Panc1 (cell line): ENCODE measurements at places on chromosomes 5 and 9.

GRCh38 chr9:84045481-84046097 is 65.0 kb downstream of the RMI1 start:
- DNase-seq, result no peak
- no peaks in the 10 kb centered on the region for H3K27me3 ChIP-seq
- no peak overlapping the region for H3K27ac ChIP-seq
- H3K4me1 ChIP-seq, result no peaks in the 10 kb centered on the region
- no peaks in the 10 kb centered on the region for H3K36me3 ChIP-seq

GRCh38 chr5:122697191-122697590 is 77.7 kb upstream of the SNX2 start:
- H3K36me3 ChIP-seq, result no peaks in the 10 kb centered on the region
- no peak overlapping the region for H3K27ac ChIP-seq

GRCh38 chr5:61330341-61330844 is 1.7 kb upstream of the ZSWIM6 start:
- H3K4me3 ChIP-seq, result peak overlapping the region; percentile 76
- DNase-seq, result no peak
- no peaks in the 10 kb centered on the region; the same call in 1 of the 2 replicates for H3K36me3 ChIP-seq
- peak overlapping the region; percentile 63 for H3K27ac ChIP-seq
- peaks cover 14% of the 10 kb centered on the region for H3K4me1 ChIP-seq

GRCh38 chr9:25254051-25254450 is 424.2 kb downstream of the TUSC1 start:
- no peaks in the 10 kb centered on the region for H3K27me3 ChIP-seq
- H3K27ac ChIP-seq, result no peak overlapping the region
- DNase-seq, result no peak
- no peaks in the 10 kb centered on the region for H3K4me1 ChIP-seq
- no peak overlapping the region for H3K4me3 ChIP-seq
- H3K36me3 ChIP-seq, result no peaks in the 10 kb centered on the region

GRCh38 chr5:31415009-31415923 is 116.6 kb downstream of the DROSHA start:
- no peaks in the 10 kb centered on the region for H3K4me1 ChIP-seq
- peaks cover 7% of the 10 kb centered on the region; the same call in 1 of the 2 replicates for H3K36me3 ChIP-seq
- DNase-seq, result no peak
- H3K4me3 ChIP-seq, result no peak overlapping the region

GRCh38 chr5:150486402-150487198 is 21.3 kb upstream of the NDST1 start:
- no peaks in the 10 kb centered on the region for H3K27me3 ChIP-seq
- H3K27ac ChIP-seq, result peak overlapping the region; percentile 95

- H3K27me3 ChIP-seq, result no peaks in the 10 kb centered on the region
- no peak overlapping the region for H3K4me3 ChIP-seq
- no peaks in the 10 kb centered on the region for H3K36me3 ChIP-seq
Measured at GRCh38 chr9:98247831-98248657, 7.4 kb downstream of the TBC1D2 start.

GRCh38 chr5:9765419-9766140 is 135.4 kb upstream of the TAS2R1 start:
- no peak overlapping the region for H3K27ac ChIP-seq
- no peak for DNase-seq
- no peaks in the 10 kb centered on the region for H3K4me1 ChIP-seq
- H3K36me3 ChIP-seq, result no peaks in the 10 kb centered on the region
- H3K4me3 ChIP-seq, result no peak overlapping the region

DNA sequence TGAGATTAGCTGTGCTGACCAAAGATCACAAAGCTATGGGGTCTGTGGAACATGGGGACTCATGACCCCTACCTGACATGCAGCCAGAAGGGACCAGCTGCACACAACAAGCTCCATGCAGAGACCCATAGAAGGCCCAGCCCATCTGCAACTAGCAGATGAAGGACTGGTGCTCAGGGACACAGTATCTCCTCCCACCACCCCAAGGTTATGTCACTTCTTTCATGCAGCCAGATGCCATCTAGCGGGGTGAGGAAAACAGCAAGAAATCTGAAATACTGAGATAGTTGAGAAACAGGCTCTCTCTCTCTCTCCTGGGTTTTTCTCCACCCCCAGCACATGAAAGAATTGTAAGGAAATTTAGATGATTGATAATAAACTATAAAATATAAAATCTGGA is 161.3 kb upstream of the DAPK1 start:
- no peak overlapping the region for H3K27ac ChIP-seq
- H3K27me3 ChIP-seq, result no peaks in the 10 kb centered on the region; the same call in 1 of the 2 replicates
- no peaks in the 10 kb centered on the region for H3K36me3 ChIP-seq
- no peak for DNase-seq
- no peak overlapping the region for H3K4me3 ChIP-seq
- no peaks in the 10 kb centered on the region for H3K4me1 ChIP-seq

DNA sequence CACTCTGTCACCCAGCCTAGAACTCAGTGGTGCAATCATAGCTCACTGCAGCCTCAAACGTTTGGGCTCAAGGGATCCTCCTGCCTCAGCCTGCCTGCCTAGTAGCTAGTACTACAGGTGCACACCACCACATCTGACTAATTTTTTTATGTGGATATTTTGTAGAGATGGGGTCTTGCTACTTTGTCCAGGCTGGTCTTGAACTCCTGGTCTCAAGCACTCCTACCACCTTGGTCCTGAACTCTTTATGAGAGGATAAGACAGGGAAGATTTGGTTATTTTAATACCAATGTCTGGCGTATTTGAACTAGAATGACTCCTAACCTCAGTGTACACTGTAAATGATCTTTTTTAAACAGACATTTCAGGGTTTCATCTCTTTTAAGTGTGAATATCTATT is 9.0 kb downstream of the GPR107 start:
- no peaks in the 10 kb centered on the region for H3K27me3 ChIP-seq
- no peaks in the 10 kb centered on the region for H3K36me3 ChIP-seq
- H3K4me1 ChIP-seq, result no peaks in the 10 kb centered on the region
- H3K4me3 ChIP-seq, result no peak overlapping the region
- no peak for DNase-seq
- no peak overlapping the region for H3K27ac ChIP-seq

DNA sequence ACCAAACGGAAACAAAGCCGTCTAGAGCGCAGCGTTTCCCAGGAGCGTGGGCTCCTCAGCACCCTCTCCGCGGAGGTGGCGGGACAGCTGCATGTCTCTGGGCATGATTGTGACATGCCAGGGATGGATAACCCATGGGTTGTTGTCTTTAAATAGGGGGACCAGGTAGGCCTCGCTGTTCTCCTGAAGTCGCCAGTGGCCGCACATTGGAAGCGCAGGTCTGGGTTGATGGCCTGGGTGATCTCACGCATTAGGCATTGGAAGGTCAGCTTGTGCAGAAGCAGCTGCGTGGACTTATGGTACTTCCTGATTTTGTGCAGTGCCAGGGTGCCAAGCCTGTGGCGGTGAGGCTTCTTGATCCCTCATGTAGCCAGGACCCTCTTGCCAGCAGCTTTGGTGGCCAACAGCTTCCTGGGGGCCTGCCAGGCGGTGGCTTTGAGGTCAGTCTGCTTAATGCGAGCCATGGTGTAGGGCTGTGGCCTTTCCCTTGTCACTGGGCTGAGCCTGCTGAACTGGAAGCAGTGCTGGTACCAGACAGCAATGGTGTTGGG is 6.3 kb upstream of the TAF11L3 start:
- H3K27ac ChIP-seq, result no peak overlapping the region
- no peak for DNase-seq
- no peaks in the 10 kb centered on the region for H3K27me3 ChIP-seq
- H3K36me3 ChIP-seq, result no peaks in the 10 kb centered on the region

DNA sequence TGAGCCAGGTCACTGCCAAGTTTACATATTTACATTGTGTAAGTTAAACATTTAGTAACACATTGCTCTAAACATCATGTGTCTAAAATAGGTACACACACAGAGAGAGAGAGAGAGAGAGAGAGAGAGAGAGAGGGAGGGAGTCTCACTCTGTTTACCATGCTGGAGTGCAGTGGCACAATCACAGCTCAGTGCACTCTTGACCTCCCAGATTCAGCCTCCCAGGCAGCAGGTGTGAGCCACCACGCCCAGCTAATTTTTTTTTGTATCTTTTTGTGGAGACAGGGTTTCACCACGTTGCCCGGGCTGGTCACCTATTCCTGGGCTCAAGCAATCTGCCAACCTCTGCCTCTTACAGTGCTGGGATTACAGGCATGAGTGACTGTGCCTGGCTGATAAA is 1045.3 kb downstream of the TLE1 start:
- no peaks in the 10 kb centered on the region for H3K36me3 ChIP-seq
- H3K4me1 ChIP-seq, result no peaks in the 10 kb centered on the region
- no peak for DNase-seq
- H3K27ac ChIP-seq, result no peak overlapping the region
- no peak overlapping the region for H3K4me3 ChIP-seq

GRCh38 chr5:95591490-95591901 is 28.4 kb upstream of the GPR150 start:
- peak overlapping the region; percentile 81 for H3K27ac ChIP-seq
- H3K4me3 ChIP-seq, result no peak overlapping the region
- H3K36me3 ChIP-seq, result no peaks in the 10 kb centered on the region

- H3K36me3 ChIP-seq, result no peaks in the 10 kb centered on the region
- H3K4me1 ChIP-seq, result no peaks in the 10 kb centered on the region
- no peak overlapping the region for H3K27ac ChIP-seq
- no peak overlapping the region for H3K4me3 ChIP-seq
Measured at GRCh38 chr5:72167257-72167656, 60.0 kb downstream of the MAP1B start.
